ENCODE measurements at places on chromosomes 16 and 17. TPM values are rescaled to one million over a fixed set of nuclear protein-coding genes. Genes with fewer than 3 reads are reported as not detected.

GRCh38 chr17:47844814-47845715, 4.0 kb upstream of the SCRN2 start:
- DNase-seq, result no peak

DNA sequence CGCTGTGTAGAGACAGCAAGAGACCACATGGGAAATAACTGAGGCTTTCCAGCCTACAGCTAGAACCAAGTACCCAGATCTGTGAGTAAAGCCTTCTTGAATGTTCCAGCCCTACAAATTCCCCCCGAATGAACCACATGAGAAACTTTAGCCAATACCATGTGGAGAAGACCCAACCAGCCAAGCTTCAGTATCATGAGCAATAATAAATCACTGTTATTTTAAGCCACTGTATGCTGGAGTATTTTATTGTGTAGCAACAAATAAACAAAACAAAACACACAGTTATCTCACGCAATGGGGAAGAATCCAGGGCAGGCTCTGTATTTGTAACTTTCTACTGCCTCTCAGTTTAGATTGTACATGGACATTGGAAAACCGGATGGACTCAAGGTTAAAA, 426.2 kb downstream of the CDH11 start:
- DNase-seq, result no peak

- no peak for DNase-seq
Measured at GRCh38 chr16:1929105-1929504, 10.9 kb upstream of the HS3ST6 start.

DNA sequence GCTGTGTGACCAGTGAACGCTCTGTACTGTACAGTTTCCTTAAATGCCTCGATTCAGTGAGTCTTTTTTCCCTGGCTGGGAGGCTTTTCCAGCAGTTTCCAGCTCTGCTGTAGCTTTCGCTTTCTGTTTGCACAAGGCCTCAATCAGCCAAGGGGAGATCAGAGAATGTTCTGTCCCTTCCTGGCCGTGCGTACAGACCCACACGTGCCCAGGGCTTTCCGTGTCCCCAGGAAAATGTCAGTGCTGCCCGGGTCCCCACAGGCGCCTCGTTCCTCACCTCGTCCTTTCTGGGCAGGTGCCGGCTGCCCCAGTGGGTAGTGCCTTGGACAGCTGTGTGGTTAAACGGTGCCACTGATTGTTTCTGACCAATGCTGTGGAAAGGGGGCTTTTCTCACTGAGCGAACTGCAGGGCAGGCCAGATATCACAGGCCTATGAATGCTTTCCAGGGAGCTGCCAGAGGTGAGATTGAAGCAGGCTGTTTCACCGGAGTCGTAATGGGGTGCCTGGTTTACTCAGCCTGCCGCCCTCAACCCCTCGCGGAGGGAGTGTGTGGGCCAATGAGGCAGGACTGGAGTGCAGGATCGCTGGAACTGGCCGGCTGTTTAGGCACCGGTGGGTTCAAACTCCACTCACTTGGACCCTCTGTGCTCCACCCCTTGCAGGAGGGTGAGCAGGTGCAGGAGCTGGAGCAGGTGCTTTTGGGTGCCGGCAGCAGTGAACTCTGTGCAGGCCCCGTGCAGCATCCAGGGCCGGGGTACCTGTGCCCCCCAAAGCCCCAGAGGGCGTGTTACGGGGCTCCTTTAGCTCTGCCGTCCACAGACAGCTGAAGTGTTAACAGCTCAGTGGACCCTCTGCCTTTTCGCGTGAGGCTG, 44.4 kb downstream of the ZNF778 start:
- DNase-seq, result no peak

GRCh38 chr17:18179196-18179595, 4.4 kb upstream of the ALKBH5 start:
- no peak for DNase-seq

DNA sequence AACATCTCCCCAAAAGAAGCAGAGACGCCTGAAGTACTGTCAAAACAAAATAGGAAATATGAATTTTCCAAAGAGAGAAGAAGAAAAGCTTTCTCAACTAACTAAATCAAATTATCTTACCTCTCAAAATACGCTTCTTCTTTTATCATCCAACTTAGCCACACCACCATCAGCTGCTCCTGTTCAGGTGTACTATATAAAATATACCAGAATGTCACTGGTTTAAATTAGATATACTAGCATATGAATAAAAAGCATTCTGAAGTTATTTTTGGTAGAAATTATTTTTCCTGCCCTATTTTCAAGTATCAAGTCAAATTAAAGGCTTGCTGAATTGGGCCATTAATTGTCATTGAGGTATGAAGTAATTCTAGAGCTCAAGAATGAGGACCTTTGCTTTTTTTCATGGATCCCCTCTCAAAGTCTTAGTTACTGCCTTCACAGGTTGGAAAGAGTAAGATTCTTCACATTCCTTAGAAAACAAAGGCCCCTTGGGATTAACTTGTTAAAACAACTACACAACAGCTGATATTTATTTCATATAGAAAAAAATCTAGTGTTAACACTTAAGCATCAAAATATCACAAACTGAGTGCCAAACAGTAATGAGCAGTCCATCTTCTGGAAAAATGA, 30.1 kb downstream of the INTS2 start:
- DNase-seq, result no peak

- no peak for DNase-seq
Measured at GRCh38 chr16:10242916-10243315, 60.7 kb upstream of the GRIN2A start.

GRCh38 chr17:69218986-69219385, 9.6 kb downstream of the ABCA10 start:
- no peak for DNase-seq

- no peak for DNase-seq
Measured at GRCh38 chr16:17724242-17724898, 253.6 kb upstream of the XYLT1 start.

GRCh38 chr16:80580109-80580832, 39.5 kb downstream of the DYNLRB2 start:
- DNase-seq, result peak; percentile 64

DNA sequence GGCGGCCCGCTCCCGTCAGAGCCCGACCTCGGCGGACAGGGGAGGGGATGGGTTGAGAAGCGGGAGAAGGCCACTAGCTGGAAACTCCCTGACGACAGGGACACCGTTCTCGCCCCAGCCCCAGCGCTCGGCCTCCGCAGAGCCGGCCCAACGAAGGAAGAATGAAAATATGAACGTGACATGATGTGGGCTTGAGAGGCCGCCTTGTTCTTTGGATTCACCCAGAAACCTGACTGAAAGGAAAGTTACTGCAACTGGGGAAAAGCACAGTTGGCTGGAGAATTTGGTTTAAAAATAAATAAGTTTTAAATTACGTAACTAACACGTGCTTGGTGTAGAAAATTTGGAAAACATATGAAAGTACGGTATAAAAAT, 21.1 kb downstream of the NPTX1 start:
- DNase-seq, result no peak

DNA sequence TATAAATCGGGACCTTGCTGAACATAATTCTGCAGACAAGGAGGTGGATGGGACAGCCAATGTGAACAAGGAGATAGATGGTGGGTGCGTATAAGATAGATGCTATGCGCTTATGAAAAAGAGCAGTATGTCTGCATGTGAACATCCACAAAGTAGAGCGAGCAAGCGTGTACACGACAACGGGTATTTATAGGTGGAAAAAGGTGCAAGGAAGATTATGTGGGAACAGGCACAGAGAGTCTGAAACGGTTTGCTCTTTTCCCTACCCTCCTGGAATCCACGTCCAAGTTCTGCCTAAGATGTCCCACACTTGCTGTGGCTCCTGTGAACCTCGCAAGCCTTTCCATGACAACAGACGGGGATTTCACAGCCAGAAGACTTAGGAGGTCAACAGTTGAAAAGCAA, 43.0 kb downstream of the SNX11 start:
- DNase-seq, result no peak

GRCh38 chr16:86934581-86935375, 356.4 kb downstream of the FOXL1 start:
- DNase-seq, result no peak

DNA sequence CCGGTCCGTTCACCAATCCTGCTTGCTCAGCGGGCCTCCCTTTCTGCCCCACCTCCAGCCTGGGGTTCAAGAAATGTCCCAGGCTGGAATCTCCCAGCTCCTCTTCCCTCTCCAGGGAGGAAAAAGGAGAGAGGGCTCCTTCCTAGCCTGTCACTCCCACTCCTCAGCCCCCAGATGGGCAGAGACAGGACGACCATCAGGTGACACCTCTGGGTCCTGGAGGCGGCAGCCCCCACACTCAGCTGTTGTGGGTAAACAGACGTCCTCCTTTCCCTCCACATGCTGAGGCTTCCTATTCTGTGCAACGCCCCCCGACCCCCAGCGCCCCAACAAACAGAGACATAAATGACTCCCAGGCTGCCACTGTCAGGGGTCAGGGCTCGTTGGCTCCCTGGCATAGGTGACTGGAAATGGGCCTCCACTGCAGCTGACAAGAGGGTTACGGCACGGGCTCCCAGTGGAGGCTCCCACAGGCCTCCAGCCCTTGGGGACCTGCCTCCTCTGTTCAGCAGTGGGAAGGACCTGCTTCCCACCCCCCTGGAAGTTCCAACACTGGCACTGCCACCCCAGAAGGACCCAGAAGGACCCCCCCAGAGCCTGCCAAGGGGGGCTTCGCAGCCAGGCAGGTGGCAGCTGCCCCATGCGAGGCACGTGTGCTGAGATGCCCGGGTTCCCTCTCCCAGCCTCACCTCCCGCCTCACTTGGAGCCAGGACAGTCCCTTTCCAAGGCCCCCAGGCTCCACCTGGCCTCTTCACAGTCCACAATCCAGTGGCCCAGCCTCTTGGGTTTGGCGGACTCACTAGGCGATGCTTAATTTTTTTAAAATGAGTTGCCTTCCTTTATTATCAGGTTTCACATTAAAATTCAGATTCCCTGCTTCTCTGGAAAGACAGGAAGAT, 232.3 kb downstream of the KATNIP start:
- no peak for DNase-seq

The GLIS2 gene
- 0.14 TPM for total RNA-seq

The SPATA32 gene
- total RNA-seq, result 0.65 TPM

The RAB34 gene
- total RNA-seq, result 7.3 TPM

The NTN1 gene
- total RNA-seq, result 0.09 TPM

The TBC1D3C gene
- total RNA-seq, result 5.2 TPM

Data from activated naive CD8-positive, alpha-beta T cell treated with anti-CD3 and anti-CD28 coated beads, Interleukin-2, amount 10 ng/mL, durations not matched to agents 7 days and 5 days (primary cell).